Substantia nigra (tissue), 51 donors: ENCODE measurements at places on chromosomes 13 and 19.

GRCh38 chr19:43779820-43780219, 953 bp downstream of the KCNN4 start:
- no peak for DNase-seq

DNA sequence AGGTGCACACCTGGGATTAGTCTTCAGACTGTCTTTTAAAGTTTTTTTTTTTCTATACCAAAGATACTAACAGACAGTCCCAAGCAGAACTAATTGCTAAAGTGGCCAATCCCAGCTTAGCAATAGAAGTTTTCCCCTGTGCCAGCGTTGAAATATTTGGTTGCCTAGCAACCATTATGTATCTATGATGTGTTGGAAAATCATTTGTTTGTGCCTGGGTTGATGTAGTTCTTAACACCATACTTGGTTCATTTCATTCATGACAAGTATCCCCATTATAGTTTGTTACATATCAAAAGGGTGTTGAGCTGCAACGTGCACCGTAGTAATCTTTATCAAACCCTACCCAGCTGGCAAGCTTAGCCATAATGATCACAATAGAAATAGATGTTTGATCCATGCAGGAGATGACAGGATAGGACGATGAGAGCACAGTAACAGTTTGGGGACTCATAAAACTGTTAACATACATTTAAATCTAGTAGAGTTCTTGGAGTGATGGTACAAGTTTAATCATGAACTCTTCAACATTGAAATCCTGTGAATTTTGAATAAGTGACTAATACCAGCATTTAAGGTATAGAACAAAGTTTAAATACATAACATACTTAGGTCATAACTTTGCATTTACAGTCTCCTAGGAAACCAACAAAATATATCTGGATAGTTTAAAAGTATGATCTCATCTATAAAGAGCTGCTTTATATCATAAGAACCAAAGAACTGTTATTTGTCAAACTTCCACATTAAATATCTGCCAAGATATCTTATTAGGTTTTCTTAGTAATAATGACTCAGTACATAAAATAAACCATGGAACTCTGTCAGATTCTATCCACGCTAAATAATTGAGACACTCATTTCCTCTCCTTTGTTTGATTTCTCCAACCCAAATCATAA, 73.4 kb downstream of the MBNL2 start:
- DNase-seq = no peak

- DNase-seq = no peak
Observed at GRCh38 chr13:20727856-20728255, 24.4 kb downstream of the IL17D start.

DNA sequence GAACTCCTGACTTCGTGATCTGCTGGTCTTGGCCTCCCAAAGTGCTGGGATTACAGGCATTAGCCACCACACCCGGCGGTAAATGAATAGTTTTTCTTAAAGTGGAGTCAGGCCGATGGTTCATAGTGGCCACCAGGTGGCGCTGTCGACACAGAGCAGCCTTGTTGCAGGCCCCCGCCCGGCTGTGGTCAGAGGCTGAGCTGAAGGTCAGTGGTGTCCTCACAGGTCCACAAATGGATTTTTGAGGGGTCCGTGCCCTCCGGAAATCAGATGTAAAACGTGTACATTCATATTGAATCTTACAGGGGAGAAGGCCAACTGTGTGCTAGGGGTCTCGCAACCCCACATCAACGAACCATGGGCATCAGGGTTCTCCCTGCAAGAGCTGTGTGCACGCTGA, 13.4 kb upstream of the WDR18 start:
- no peak for DNase-seq

DNA sequence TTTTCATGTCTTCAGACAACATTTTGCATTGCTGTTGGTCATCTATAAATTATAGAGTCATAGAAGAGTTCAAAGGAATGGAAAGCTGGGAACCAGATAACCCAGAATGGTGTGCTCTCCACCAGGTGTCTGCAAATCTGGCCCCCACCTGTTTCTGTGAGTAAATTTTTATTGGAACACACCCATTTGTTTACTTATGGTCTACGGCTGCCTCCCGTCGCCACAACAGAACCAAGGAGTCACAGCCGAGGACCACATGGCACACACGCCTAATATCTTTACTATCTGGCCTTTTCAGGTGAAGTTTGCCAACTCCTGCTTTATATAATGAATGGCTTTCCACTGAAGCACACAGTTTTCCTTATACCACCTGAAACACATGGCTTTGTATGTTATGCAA, 58.2 kb downstream of the EFNB2 start:
- DNase-seq = no peak

DNA sequence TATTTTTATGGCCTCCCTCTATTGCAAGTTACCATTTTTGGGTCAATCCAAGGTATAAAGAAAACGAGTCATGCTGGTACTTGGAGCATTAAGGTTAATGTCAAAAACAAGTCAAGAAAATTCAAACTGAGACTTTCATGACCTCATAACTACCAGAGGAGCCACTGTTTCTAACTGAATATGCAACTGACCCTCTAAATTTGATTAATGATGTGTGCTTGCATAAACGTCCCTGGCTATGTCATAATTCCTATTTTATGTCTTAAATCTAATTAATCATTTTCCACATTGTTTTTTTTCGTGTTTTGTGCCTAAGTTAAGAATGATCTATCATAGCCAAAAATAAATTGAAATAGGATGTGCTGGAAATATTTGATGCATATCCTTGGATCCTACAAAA, 396.7 kb upstream of the GPC6 start:
- no peak for DNase-seq

- no peak for DNase-seq
Observed at GRCh38 chr13:23861310-23861709, 27.9 kb downstream of the MIPEP start.

DNA sequence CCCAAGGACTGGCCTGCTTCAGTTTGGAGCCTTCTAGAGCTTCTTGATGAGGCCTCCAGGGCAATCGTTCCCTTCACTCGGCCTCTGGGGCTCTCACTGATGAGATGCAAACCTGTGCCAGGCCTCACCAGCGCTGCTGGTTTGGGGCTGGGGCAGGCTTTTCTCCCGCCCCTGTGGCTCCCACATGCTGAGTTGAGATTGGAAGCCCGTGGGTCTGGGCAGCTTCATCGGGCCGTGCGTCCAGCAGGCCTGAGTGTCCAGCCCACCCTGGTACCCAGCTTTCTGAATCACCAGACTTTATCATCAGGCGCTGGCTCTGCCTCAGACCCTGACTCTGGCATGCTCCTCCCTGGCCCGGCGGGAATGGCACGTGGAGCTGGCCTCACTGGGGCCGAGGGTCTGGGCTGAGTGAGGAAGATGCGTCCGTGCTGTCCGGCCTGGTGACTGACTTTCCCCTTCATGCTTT, 4.3 kb downstream of the CALM3 start:
- no peak for DNase-seq

- DNase-seq = no peak
Observed at GRCh38 chr19:42129399-42130253, 2.6 kb downstream of the POU2F2 start.

DNA sequence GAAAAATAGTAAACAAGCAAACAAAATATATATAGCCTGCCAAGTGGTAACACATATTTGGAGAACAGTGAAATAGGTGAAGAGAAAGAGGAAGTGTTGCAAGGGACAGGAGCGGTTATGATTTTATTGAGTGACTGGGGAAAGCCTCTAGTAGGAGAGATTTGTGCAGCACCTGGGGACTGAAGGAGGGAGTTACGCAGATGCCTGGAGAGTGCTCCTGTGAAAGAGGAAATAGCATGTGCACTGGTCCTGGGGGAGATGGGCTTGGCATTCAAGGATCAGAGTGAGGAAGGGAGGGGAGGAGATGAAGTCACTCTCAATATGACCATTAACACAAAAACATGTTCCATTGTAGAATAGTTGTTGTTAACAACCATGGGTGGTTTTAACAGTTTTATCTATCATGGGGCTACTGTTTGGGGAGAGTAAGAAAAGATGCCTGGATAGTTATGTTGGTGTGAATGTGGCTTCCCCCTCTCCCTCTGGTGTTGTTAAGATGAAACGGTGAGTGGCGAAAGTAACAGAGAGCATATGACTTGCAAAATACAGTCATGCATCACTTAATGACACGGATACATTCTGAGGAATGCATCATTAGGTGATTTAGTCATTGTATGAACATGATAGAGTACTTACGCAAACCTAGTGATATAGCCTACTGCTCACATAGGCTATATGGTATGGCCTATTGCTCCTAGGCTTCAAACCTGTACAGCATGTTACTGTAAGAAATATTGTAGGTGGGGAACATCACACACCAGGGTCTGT, 251.7 kb upstream of the ARGLU1 start:
- no peak for DNase-seq

GRCh38 chr19:29674374-29675119, 9.3 kb downstream of the PLEKHF1 start:
- DNase-seq = no peak
